ENCODE measurements at places on chromosomes 1 and 21.

DNA sequence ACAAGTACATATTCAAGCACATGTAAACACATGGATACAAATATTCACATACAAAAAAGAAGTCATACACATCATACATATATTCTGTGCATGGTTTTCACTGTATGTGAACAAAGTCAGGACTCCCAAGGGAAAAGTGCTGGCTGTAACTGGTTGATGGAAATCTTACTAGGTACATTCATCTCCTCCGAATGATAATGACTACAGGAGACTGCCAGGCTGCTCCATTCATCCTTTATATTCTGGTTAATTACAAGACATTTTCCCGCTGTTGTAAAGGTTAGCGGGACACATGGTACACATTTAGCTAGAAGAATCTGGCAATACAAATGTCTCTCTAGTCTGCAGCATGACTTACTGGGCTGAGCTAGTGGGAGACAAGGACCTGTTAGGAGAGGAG is 26.2 kb upstream of the HMGB4 start:
- DNase-seq: no peak

DNA sequence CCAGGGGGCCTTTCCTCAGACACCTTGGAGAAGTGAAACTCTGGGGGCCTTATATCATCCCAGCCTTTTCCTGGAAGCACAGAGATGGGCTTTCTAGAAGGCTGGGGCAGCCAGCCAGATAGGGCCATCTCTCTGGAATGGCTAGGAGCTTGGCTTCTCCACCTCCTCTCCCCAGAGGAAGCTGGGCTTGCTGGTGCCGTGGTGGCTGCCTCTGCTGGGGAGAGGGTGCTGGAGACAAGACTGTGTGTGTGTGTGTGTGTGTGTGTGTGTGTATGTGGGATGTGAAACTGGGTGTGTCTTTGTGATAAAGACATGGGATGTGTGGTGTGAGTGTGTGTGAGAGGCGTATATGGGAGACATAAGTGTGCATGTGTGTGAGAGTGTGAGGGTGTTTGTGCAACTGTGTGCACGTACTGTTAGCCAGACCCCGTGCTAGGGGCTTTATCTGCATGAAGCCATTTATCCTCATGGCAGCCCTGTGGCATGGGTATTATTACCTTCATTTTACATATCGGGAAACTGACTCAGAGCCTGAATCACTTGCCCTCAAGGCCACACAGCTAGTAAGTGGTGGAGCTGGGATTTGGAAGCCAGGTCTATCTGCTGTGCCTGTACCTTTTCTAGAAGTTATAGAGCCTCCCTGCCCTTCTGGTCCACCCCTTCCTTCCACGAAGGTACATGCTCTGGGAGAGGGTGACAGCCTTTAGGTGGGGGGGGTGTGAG is 44.2 kb downstream of the PTPRU start:
- no peak for DNase-seq

DNA sequence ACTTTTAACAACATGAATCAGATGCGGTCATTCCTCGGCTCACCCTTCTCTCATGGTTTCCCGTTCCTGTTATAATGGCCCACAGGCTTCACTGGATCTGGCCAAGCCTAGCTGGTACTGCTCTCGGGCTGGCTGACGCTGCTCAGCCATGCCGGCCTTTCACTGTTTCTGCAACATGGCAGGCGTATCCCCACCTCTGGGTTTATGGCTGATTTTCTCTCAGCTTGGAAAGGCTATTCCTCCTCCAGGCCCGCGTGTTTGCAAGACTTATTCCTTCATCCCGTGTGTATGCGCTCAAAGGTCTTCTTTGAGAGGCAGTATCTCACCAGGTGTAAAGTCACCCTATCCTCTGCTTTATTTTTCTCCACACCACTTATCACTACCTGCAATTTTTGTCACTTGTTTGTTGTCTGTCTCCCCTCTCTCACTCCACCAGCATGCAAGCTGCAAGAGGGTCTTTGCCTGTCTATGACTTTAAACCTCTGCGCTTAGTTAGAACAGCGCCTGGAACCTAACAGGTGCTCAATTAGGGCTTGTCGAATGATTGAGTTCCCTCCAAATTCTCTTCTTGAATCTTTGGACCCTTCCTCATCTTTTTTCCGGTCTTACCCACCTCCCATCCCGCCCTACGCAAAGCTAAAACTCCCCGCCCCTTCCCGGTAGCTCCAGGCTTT is 491 bp upstream of the RAP1A start:
- DNase-seq: no peak

DNA sequence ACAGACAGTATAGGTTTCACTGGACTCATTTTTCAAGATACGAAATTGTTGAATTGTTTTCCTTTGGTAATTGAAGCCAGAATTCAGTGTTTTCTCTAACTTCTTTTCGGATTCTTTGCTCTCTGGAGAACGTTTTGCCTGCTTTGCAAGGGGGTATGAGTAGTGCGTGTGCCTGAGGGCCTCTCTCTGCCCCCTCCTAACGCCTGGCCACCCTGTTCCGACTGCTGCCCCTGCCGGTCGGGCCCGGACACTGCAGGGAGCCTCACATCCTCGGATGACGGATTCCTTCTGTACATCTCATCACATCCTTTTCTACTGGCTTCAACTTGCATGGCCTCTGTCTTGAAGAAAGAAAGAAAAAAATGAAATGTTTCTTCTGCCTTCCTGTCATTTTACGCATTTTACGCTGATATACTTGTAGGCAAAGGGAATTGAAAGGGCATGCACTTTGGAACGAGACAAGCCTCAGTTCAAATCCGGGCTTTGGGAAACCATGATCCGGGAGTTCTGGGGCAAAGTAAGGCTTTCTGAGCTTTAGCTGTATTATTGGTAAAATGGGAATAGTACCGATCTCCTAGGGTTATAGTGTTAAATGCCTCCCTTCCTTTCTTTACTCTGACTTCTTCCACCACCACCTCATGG is 65.1 kb downstream of the DISC1 start:
- no peak for DNase-seq

DNA sequence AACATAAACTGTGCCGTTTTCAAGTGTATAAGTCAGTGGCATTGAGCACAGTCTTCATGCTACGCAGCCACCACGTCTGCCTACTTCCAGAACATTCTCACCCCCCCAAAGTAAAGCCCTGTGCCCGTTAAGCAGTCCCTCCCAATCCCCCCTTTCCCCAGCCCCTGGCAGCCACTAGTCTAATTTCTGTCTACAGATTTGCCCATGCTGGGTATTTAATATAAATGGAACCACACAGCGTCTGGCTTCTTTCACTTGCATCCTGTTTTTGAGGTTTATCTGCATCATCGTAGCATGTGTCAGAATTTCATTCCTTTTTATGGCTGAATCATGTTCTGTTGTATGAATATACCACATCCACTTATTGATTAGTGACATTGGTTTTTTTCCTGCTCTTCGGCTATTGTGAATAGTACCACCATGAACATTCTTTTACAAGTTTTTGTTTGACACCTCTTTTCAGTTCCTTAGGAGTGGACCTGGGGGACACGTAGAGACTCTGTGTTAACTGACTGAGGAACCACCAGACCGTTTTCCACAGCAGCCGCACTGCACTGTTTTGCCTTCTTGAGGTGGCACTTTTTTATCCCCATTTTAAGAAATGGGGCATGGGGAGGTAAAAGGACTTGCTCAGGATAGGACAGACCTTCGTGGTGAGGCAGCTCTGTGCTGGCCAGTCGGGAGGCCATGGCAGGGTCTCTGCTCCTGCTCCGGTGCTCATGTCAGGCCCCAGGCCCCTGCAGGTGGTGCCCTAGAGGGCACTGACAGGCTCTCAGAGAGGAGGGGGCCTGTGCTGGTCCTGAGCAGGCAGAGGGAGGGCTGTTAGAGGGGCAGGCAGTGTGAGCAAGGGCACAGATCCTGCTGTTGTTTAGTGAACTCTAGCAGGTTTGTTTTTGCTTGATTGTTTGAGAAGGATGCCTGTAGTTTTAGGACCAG is 123.8 kb downstream of the PCBP3 start:
- DNase-seq: no peak

DNA sequence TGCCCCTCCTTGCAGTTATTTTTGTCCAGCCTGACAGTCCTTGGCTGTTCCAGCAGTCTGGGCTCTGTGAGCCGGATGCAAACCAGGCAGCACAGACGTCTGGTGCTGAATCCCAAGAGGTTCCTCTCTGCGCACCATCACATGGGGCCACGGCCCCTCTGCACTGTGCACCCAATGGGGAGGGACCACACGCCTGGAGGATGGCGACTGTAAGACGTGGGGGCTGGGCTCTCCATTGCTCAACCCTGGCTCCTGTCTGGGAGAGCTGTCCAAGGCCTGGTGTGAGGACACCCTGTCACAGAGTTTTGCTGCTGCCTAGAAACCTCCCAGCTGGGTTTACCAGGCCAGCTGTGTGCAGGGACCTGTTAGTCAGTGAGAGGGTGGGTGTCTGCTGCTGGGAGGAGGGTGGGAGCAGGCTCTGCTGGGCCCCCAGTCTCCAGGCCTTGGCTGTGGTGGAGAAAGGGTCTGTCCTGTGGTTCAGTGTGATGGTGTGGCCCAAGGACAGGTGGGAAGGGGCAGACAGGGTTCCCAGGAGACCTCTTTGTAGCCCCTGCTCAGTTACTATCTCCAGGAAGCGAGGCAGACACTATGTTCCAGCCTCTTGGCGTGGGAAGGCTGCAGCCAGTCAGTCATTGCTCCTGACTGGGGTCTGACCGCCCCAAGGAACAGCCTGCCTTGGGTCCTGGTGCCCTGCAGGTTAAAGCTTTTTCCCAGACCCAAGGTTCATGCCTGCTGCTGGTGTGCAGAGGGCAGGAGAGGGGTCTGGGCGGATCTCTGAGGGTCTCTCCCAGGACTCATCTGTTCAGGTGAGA is 13.8 kb downstream of the HEYL start:
- no peak for DNase-seq

DNA sequence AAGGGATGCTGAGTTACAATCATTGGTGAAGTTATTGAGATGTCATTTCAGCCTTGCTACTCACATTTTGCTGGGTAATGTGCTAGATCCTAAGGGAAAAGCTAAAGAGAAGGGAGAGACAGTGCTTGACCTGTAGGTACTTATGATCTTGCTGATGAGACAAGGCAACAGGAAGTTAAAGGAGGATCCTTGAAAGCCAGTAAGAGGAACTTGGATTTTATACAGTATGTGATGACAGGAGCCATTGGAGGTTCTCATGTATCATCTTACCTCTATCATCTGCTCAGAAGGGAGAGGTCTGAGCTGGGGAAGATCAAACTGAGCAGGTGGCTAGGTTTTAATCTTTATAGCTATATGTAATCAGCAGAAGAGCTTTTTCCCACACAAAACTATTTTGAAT is 6.3 kb downstream of the APOBEC4 start:
- DNase-seq: no peak

- no peak for DNase-seq
Observed at GRCh38 chr1:208108213-208108608, 136.0 kb downstream of the PLXNA2 start.

- DNase-seq: no peak
Observed at GRCh38 chr1:233514946-233515391, 98.9 kb upstream of the KCNK1 start.

GRCh38 chr1:205294934-205295333 is 26.6 kb downstream of the NUAK2 start:
- DNase-seq: no peak
